ENCODE measurements at places on chromosomes 5 and 9.

DNA sequence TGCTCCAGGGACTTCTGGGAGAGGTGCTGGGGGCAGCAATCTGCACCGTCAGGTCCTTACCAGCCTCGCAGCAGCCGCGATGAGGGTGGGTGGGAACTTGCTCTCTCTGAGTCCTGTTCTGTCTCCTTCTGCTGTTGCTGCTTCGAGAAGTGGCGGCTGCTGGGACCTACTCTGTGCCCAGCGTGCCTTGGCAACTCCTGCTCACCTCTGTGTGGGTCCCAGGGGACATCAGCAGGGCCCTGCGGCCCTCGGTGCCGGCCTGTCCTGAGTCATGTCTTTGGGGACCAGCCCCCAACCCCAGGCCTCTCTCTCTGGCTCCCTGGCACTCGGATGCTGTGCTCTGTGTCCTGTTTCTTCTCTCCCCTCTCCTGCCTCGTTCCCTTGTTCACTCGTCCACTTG is 49.5 kb downstream of the KCNT1 start:
- no peak for DNase-seq

GRCh38 chr5:56703952-56704351 is 111.4 kb upstream of the MAP3K1 start:
- no peak for DNase-seq

GRCh38 chr5:172894767-172895388 is 60.8 kb downstream of the ERGIC1 start:
- no peak for DNase-seq

GRCh38 chr9:37938121-37938891 is 34.4 kb upstream of the SLC25A51 start:
- DNase-seq: no peak

GRCh38 chr5:71809446-71809845 is 90.4 kb downstream of the CARTPT start:
- no peak for DNase-seq

DNA sequence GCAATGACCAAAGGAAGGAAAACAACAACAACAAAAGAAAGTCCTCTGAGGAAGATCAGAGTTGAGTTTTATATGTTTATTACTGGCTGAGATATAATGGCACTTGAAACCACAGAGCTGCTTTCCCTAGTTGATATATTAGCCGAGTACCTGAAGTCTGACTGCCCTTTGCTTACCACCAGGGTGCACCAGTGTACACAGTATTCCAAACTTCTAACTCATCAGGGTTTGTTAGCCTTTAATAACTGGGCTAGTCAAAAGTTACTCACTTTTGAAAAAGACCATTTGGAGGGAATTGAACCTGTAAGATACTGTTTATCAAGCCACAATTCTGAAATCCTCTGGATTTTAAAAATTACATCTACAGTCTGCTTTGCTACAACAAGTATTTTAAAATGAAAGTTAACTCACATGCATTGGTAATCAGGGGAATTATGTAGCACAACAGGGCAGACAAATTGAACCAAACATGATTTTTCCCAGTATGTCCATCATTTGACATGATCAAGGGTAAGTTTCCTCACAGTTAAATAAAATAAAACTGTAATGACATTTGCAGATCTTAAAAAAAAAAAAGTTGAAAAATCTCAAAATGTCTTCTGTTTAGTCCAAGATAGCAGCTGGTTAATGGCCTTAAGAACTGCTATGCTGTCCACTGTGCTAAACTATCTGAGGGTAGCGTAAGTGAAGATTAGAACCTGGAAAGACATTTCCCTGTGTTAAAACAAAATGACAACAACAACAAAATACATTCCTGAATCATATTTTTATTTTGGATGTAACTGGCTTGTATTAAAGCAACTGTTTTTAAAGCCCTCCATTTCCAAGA is 57.3 kb upstream of the C6 start:
- DNase-seq: peak; percentile 47

DNA sequence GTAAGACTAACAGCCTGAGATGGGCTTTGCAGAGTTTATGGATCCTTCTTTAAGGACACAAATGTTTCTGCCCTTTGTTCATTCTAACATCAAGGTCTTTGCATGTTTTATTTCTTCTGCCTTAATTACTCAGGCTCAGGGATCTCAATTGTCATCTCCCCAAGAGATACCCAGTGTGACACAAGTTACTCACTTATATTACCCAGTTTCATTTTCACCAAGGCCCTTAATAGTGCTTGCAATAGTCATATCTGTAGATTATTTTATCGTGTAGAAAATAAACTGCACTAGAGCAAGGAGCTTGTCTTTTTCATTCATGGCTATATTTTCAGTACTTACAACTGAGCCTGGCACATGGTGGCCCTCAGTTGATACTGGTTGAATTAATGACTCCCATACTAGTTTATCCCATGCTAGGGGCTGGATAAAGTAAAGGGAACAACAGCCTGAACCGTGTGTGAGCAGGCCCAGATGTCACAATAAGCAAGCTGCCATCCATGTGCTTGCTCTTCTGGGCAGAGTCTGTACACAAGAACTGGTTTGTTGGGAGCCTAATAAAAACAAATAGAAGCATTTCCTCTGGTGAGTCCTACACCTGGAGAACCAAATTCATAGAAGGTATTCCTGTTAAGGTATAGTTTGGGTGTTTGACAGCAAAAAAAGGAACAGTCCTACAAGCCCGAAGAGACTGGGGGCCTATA is 112.5 kb upstream of the CD180 start:
- DNase-seq: no peak

DNA sequence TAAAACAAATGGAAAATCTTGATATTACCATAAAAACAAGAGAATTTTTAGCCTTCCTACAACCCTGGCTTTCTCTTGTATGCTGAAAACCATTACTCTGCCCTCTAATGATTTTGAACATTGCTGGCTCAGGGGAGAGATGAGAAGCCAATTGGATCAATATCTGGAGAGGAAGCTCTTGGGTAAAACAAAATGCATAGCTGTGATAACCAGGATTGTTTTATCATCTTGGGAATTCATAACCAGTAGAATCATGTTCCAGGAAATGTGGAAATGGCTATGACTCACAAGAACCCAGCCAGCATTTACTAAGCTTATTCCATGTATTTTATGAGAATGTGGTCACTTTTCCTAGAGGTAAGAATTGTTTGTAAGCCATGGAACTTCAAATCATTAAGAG is 51.1 kb upstream of the CTNND2 start:
- no peak for DNase-seq

DNA sequence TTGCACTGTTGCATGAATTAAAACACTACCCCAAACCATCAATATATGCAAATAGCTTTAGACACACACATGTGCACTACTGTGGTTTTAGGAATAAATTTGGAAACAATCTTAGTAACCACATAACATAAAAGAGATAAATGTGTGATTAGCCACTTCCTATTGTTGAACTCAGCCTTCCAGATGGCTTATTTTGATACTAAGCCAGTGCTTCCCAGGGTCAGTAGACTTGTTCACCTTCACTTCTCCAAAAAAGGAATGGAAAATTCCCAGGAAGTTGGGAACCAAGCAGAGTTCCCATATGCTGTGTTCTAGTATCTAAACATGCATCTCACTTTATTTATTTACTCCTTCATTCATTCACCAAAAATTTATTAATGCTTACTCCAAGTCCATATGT is 47.8 kb downstream of the SVEP1 start:
- no peak for DNase-seq

- no peak for DNase-seq
These were observed 356.9 kb downstream of the SLIT3 start for GRCh38 chr5:168944004-168944403.

GRCh38 chr5:111748304-111748763 is 8.7 kb downstream of the NREP start:
- DNase-seq: no peak

- no peak for DNase-seq
These were observed 1200.6 kb upstream of the NUDT12 start for GRCh38 chr5:104763216-104763615.

Measured in NCI-H526 treated with DMSO at 0.1 percent for 48 hours (cell line).